ENCODE measurements at places on chromosomes 11 and 22.

DNA sequence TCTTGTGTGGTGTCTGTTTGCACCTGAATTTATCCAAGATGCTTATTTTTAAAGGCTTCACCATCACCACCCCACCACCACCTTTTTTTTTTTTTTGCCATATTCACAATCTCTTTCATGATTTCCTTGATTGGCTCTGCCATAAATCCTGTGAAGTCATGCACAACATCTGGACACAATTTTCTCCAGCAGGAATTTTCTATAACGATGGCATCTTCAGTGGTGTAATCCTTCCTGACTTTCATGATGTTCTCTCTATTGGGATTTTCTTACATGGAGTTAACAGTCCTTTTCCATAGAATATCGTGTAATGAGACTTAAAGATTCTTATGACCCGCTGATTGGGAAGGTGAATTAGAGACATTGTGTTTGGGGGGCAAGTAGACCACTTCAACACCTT, 17.8 kb downstream of the ZFP91 start:
- H3K4me3 ChIP-seq, result no peak overlapping the region
- no peaks in the 10 kb centered on the region for H3K27me3 ChIP-seq
- H3K36me3 ChIP-seq, result peaks cover 45% of the 10 kb centered on the region
- no peak for DNase-seq

GRCh38 chr11:33016654-33017053, 976 bp downstream of the DEPDC7 start:
- H3K36me3 ChIP-seq, result no peaks in the 10 kb centered on the region
- H3K27ac ChIP-seq, result no peak overlapping the region
- peak overlapping the region; percentile 74 for H3K4me3 ChIP-seq

- no peaks in the 10 kb centered on the region for H3K4me1 ChIP-seq
- H3K4me3 ChIP-seq, result no peak overlapping the region
Observed at GRCh38 chr11:74638869-74639268, 46.5 kb downstream of the POLD3 start.

DNA sequence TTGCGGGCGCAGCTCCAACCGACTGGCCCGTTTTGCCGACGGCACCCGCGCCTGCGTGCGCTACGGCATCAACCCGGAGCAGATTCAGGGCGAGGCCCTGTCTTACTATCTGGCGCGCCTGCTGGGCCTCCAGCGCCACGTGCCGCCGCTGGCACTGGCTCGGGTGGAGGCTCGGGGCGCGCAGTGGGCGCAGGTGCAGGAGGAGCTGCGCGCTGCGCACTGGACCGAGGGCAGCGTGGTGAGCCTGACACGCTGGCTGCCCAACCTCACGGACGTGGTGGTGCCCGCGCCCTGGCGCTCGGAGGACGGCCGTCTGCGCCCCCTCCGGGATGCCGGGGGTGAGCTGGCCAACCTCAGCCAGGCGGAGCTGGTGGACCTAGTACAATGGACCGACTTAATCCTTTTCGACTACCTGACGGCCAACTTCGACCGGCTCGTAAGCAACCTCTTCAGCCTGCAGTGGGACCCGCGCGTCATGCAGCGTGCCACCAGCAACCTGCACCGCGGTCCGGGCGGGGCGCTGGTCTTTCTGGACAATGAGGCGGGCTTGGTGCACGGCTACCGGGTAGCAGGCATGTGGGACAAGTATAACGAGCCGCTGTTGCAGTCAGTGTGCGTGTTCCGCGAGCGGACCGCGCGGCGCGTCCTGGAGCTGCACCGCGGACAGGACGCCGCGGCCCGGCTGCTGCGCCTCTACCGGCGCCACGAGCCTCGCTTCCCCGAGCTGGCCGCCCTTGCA, 1.0 kb downstream of the FJX1 start:
- H3K4me1 ChIP-seq, result peaks cover 12% of the 10 kb centered on the region
- no peaks in the 10 kb centered on the region for H3K36me3 ChIP-seq
- no peak overlapping the region for H3K27ac ChIP-seq
- peak overlapping the region; percentile 70 for H3K4me3 ChIP-seq

- H3K27me3 ChIP-seq, result no peaks in the 10 kb centered on the region
- no peak overlapping the region for H3K27ac ChIP-seq
- no peaks in the 10 kb centered on the region for H3K36me3 ChIP-seq
Observed at GRCh38 chr11:78796956-78797355, 222.3 kb upstream of the NARS2 start.

- DNase-seq, result no peak
- H3K27ac ChIP-seq, result no peak overlapping the region
- no peaks in the 10 kb centered on the region for H3K4me1 ChIP-seq
- no peaks in the 10 kb centered on the region for H3K36me3 ChIP-seq
Observed at GRCh38 chr11:31030138-31030792, 339.3 kb downstream of the DCDC1 start.

- no peak overlapping the region for H3K4me3 ChIP-seq
- DNase-seq, result no peak
- peaks cover 31% of the 10 kb centered on the region for H3K36me3 ChIP-seq
Observed at GRCh38 chr11:579830-580601, 3.7 kb downstream of the PHRF1 start.

GRCh38 chr22:21686193-21686608, 20.4 kb downstream of the PPIL2 start:
- H3K4me3 ChIP-seq, result no peak overlapping the region
- no peaks in the 10 kb centered on the region for H3K27me3 ChIP-seq
- peaks cover 64% of the 10 kb centered on the region for H3K36me3 ChIP-seq

DNA sequence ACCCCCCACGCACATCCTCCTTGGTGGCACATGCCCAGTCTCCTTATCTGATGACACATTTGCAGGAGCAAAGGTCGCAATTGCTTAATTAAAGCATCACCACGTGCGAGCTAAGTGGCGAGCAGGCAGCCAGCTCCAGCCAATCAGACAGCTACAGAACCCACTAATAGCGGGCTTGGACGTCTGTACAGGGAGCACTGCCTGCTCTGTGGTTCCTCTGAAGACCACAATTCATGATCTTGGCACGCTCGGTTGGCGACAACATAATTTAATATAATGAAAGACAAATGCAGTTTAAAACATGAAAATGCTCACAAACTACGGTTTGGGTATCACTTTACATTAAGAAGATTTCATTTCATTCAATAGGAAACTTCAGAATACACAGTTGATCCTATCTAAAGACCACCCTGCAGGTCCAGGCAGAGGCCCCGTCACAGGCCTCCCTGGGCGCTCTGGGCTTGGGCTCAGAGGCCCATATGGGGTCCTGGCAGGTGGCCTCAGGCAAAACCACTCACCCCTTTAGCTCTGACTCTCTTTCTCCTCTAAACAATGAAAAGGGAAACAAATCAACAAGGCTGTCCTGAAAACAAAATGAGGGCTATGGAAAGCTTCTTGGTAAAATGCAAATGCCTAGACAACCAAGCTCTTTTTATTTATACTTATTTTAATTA, 10.4 kb downstream of the PACSIN2 start:
- H3K36me3 ChIP-seq, result no peaks in the 10 kb centered on the region
- H3K27me3 ChIP-seq, result no peaks in the 10 kb centered on the region
- no peak for DNase-seq

Measured in activated B cell treated with CpG ODN at 0.5 μM for 24 hours (primary cell).